ENCODE measurements at places on chromosomes 6 and 20.

DNA sequence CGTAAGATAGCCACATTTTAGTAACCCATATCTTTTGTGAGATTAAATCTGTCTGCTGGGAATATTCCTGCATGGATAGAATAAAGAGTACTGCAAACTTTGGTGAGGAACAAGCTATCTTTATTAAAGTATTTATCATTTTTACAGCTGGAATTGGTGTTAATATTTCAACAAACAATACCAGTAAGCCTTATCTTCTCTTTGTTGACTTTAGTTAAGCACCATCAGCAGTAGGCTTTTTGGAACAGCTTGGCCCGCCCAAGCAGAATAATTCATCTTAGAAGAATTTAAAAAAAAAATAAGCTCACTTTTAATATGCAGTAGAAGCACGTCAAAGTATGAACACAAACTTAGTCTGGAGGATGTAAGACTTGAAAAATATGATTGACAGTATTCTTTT is 917.8 kb upstream of the ADGRB3 start:
- no peak for DNase-seq

DNA sequence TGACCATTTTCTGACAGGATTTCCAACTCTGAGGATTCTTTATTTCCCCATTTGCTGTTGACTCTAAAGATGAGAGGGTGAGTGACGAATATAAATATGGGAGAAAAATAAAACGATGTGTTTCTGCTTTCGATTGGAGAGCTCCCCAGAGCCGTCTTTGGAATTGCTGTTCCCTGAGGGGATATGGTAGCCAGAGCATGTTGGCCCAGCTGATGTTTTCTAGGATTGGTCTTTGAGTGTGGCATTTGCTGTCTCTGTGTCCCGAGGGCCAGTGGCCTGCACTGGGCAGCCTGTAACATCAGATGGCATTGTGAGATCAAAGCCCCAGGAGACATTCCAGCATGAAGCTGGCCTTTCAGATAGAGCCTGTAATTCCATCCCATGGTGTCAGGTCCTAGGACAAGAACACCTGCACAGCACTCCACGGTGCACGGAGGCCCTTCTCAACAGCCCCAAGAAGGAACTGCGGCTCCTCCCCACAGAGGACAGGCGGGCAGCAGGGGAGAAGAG is 26.7 kb downstream of the PKIG start:
- DNase-seq: no peak

- DNase-seq: no peak
Measured at GRCh38 chr20:48335308-48336050, 492.3 kb downstream of the PREX1 start.

- DNase-seq: no peak
Measured at GRCh38 chr6:10271982-10272381, 142.9 kb downstream of the TFAP2A start.

- no peak for DNase-seq
Measured at GRCh38 chr6:3643921-3644738, 107.4 kb downstream of the PXDC1 start.

DNA sequence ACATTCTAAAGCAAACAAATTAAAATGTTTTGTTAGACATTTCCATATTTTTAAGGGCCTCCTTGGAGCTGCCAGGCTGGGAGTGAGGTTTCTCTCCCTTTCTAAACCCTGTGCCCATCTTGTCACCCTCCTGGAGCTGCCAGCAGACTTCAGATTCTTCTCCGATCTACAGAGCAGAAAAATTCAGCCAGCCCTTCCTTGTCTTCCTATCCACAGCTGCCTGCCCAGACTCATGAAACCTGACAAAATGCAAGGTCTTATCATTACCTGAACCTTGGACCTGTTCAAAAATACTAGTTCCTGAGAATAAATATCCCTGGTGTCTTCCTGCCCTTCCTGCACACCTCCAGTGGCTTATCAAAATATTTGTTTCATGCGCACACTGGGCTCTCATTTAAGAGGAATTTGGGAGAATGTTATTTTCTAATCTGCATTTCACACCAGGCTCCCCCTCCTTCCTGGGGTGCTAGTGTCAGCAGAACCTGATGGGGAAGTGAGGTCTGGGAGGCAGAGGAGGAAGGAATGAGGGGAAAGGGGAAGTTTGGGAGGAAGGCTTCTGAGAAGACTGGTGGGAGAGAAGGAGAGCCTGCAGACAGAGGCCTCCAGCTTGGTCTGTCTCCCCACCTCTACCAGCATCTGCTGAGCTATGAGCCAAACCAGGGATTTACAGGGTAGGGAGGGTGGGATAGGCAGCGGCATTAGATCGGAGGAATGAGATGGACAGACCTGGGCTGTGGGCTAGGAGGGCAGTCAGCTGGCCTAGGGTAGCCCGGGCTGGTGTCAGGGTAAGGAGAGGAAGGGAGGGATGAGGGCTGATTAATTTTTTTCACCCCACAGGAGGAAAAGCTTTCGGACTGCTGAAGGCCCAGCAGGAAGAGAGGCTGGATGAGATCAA is at the start of gene AIF1:
TSS of gene AIF1 (plus strand) at position 551 of the 895 bp plus-strand sequence. CDS start at position 647, 96 bp downstream.
- DNase-seq: no peak

DNA sequence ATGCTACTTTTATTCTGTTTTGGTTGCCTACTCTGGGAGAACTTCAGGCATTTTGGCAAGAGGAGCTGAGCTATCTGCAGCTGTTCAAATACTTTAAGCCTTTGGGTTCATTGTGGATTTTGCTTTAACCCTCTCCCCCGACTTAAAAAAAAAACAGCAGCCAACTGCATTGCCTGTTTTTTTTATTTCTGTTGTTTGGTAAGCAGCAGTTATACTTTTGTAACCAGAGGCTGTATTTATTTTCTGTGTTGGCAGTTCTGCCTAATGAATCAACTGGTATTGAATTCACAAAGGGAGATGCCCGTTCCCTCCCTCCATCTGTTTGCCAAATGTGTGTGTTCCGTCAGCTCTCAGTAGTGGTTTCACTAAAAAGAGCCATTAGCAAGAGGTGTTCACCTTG is 484.0 kb downstream of the UTRN start:
- DNase-seq: no peak

DNA sequence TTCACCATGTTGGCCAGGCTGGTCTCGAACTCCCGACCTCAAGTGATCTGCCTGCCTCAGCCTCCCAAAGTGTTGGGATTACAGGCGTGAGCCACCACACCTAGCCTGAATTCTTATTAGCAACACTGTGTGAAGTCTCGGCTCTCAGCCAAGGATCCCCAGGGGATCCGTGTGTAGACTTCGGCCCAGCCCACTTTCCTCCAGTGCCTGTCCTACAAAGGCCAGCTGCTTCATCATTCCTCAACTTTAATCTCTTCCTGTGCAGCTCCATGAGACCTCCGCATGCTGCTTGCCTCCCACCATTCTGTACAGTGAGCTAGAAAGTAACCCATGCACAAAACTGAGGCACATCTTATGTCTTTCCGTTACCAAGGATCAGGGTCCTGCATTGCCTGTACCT is 71.8 kb downstream of the SAMD3 start:
- DNase-seq: no peak

DNA sequence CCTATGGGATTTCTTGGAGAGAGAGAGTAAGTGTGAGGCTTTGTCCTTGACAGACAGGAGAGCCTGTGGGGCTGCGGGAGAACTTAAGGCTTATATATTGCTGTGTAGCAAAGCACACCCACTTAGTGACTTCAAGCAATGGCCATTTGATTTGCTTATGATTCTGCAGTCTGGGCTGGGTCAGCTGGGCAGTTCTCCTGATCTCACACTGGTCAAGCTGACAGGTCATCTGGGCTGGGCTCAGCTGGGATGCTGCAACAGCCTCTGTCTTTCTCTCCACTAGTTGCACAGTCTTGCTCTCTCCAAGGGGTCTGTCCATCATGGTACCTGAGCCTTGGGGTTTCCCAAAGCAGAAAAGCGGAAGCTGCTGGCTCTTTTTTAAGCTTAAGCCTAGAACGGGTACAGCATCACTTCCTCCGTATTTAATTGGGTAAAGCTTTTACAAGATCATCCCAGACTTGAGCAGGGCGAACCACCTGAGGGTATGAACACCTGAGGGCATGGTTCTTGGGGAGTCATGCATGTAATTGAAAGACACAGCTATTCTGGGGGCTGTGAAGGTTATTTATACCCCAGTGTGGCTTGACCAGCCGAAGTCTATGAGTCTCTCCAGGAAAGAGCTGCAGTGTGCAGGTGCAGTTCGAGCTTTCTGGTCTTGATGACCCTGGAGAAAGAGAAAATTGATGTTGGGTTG is 13.3 kb upstream of the GGTLC1 start:
- DNase-seq: no peak

GRCh38 chr20:36180323-36180722 is 25.8 kb downstream of the EPB41L1 start:
- no peak for DNase-seq

GRCh38 chr6:12749531-12750379 is 33.2 kb downstream of the PHACTR1 start:
- no peak for DNase-seq

DNA sequence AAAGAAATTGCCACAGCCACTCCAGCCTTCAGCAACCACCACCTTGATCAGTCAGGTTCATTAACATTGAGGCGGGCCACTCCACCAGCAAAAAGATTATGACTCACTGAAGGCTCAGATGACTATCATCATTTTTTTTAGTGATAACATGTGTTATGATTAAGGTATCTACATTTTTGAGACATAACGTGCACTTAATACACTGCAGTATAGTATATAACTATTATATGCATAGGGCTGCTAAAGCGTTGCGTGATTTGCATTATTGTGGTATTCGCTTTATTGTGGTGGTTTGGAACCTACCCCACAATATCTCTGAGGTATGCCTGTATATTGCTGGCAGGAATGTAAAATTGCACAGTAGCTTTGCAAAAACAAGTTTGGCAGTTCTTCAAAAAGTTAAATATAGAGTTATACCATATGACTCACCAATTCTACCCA is 6.8 kb upstream of the RIPK1 start:
- no peak for DNase-seq

DNA sequence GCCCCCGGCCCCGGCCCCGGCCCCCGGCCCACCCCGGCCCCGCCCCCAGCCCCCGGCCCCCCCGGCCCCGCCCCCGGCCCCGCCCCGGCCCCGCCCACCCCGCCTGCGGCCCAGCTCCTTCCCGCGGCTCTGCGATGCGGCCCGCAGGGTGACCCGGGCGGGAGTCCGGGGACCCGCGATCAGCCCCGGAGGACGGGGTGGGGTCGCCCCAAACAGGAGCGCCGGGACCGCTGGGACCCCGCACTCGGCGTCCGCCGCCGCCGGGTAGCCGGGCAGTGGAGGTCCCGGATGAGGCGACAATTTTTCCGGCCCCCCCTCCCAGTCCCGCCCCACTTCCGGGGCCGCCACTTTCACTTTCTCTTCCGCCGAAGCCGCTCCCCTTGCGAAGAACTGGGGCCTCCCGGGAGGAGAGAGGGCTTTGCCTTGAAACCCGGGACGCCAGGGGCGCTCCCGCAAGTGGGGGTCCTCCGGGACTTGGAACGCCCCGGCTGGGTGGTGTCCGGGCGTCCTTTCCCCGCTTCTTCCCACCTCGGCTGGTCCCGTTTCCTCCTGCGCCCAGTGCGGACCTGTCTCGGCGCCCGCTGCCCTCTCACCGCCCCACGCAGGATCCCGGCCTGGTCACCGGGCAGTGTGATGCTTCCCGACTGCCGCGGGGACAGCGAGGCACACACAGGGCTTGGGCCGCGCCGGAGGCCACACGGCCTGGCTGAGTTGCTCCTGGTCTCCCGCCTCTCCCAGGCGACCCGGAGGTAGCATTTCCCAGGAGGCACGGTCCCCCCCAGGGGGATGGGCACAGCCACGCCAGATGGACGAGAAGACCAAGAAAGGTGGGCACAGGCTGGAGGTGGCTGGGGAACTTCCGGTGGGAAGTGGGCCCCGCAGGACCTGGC is at the start of gene RBCK1:
TSS of gene RBCK1 (plus strand) at position 347 of the 890 bp plus-strand sequence. CDS start at position 806, 459 bp downstream.
- DNase-seq: peak; percentile 81

- DNase-seq: no peak
Measured at GRCh38 chr20:58673119-58673518, 19.5 kb upstream of the NPEPL1 start.

DNA sequence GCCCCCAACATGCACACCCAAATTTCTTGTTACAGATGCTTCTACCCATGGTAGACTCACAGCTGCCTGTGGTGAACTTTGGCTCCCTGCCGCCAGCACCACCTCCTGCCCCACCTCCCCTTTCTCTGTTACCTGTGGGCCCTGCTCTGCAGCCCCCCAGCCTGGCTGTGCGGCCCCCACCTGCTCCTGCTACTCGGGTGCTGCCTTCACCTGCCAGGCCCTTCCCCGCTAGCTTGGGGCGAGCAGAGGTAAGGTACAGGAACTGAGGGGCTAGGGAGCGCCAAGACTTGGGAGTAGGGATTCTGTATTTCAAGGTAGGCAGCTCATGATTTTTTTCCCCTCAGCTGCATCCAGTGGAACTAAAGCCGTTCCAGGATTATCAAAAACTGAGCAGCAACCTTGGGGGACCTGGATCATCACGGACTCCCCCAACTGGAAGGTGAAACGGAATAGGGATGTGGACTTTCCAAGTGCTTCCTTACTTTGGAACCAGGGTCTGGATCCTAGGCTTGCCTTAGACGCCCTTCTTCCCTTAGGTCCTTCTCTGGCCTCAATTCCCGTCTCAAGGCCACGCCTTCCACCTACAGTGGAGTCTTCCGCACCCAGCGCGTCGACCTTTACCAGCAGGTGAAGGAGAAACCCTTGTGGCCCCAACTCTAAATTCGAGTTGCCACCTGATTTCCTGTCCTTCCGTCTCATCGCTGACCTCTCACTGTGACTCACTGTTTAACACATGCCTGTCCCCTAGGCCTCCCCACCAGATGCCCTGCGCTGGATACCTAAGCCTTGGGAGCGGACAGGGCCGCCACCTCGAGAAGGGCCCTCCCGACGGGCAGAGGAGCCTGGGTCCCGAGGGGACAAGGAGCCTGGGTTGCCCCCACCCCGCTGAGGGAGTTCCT is 15.5 kb downstream of the BAG6 start:
- no peak for DNase-seq

DNA sequence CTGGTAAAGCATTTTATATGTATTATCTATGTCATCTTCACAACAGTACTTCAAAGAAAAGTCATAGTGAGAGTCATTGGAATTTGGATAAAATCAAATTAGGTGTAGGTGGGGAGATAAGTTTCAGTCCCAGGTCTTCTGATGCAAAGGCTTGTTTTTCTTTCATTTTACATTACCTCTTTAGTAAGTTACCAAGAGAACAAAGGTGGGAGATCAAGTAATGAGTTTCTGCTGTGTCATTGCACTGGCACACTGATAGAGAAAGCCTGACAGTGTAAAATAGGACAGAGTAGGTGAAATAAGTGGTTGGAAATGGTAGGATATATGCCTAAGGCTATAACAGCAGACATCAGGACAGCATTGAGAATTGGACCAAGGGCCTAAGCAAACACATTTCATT is 250.4 kb downstream of the NKAIN2 start:
- no peak for DNase-seq

DNA sequence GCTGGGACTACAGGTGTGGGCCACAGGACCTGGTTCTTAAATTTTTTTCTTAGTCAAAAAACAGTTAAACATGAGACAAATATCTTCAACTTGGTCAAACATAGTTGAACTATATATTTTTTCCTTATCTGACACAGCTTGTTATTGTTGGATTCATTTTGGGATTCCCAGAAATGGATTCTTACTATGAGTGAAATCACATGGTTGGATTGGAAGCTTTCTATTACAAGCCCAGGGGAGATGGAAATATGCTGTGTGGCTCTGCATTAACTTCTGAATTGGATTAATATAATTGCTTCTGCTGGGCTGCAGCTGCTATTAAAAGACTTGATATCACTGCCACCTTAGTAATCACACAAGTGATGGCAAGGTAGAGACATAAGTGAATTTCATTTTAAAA is 126.4 kb upstream of the DUSP22 start:
- no peak for DNase-seq
